ENCODE measurements at places on chromosomes 1 and 21. TPM values are rescaled to one million over a fixed set of nuclear protein-coding genes. Genes with fewer than 3 reads are reported as not detected.

The NDUFS5 gene
- 178 TPM for total RNA-seq

DNA sequence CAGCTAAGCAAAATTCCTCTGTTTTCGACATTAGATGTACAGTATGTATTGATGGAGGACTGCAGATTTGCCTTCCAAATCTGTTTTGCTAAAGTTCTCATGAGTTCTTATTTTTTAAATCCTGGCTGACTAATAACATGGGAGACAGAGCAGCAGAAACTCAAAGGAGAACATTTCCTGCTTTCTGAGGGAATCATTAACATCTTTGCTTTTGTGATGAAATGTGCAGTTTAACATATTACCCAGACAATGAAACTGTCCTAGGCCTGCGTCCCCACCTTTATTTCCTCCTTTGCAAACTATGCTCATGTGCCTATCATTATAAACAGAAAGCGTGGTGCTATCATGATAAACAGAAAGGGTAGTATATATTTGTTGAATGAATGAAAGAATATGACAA lies 149.9 kb downstream of the ZP4 start:
- no peak for DNase-seq

DNA sequence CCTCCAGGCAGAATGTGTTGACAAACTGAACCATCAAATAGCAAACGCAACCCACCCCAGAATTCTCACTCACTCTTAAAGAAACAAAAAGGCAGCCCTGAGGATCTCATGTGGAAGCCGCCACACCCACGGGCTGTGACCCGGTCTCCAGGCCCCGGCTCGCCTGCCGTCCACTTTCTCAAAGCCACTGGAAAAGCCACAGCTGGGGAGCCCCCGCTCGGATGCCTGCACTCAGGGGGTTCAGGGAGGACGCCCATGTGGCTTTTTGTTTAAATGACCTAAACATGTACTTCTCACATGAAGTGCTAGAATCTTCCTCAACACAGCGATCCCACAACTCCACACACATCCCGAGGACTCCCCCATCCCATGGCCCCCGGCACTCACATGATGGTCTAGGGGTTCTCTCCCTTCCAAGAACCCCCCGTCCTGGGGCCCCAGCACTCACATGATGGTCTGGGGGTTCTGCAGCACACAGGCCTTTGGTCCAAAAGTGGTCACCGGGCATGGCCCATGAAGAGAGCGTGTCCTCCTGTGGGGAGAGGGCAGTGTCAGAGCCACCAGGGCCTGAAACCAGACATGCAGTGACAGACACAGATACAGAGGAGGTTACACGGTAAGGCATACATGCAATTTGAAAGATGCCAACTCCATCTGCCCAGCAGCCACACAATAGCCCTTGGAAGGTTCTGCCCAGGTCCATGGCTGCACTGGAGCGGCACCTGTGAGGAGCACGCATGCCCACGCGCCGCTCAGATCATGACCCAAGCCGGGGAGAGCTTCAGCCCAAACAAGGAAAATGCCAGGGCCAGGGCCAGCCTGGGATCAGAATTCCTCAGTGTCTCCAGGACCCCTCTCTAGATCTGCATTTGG lies 16.5 kb downstream of the NADK start:
- DNase-seq, result no peak

DNA sequence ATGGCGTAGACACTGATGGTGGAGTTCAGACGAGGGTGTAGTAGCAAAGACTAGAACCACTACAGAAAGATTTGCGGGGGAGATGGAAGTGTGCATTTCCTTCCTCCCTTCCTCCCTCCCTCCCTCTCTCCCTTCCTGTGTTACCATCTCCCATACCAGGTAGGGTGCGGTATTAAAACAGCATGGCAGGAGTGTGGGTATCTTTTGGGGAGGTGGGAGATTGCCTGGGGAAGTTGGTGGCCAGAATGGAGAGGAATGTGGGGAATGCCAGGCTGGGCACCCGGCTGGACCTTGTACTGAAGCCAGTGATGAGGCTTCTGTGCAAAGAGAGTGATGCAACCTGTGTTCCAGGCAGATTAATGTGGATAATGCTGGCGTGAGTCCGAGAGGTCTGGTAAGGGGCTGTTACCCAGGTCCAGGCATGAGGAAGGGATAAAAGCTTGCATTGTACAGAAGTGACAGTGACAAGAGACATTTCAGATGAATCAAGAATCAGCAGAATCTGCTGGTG lies 30.3 kb upstream of the PPP2R5A start:
- no peak for DNase-seq

The ITGB2 gene
- total RNA-seq, result 6.8 TPM

- no peak for DNase-seq
These were observed 61.5 kb downstream of the SYT2 start for GRCh38 chr1:202648605-202649226.

The ACTL8 gene
- not detected for total RNA-seq

GRCh38 chr1:172185211-172185610 lies 235.3 kb upstream of the C1orf105 start:
- no peak for DNase-seq

The OR2L3 gene
- total RNA-seq, result 1.9 TPM

DNA sequence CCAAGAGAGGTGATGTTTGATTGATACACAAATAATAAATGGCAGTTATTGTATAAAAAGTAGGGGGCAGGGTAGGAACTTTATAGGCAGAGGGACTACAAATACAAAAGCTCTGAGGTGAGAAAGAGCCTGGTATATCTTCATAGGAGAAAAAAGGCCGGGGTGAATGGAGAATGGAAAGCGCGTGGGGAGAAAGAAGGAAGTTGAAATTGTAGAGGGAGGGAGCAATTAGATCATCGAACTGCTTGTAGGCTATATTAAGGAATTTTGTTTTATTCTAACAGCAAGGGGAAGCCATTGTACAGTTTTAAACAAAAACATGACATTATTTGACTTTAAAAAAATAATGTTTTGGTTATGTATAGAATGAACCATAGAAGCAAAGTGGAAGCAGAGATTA lies 147.4 kb downstream of the PDE4B start:
- DNase-seq, result no peak

- no peak for DNase-seq
These were observed 6.3 kb upstream of the CTTNBP2NL start for GRCh38 chr1:112389689-112390088.

GRCh38 chr21:34039678-34040382 lies 33.5 kb upstream of the MRPS6 start:
- DNase-seq, result no peak

The C1orf53 gene
- total RNA-seq, result 0.82 TPM

The CGN gene
- 4.6 TPM for total RNA-seq

The HSD11B1 gene
- not detected for total RNA-seq

- DNase-seq, result no peak
These were observed 56.3 kb downstream of the MORN1 start for GRCh38 chr1:2334883-2335534.

DNA sequence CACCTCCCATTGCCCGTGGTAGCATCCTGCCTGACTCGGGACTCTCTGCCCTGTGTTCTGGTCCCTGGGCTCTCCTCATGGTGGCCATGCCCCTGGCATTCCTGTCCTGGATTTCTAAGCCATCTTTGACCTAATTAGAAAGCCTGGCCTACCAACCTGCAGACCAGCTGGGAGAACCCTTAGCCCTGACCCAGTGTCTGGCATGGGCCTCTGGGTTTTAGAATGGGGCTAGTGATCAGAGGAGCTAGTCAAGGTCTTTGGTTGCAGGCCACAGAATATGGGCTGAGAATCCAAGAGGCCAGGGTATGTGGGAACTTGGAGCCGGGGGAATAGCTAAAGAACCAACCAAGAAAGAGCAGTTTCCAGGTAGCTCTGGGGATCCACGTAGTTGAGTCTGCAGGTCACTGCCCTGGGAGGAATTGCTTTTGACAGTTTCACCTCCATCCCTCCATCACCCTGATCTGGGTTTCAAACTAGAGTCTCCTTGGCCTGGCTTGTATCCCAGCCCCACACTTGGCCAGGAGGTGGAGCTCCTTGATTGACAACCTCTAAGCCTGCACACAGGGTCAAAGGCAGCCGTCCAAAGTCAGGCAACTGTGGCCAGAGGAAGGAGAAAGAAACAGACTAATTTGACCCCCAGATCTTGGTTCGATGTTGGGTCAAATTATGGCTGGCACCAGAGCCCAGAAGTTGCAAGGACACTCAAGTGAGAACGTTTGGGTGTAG lies 54.7 kb upstream of the ABCG1 start:
- DNase-seq, result no peak

- peak; percentile 64 for DNase-seq
These were observed 28.7 kb downstream of the COL16A1 start for GRCh38 chr1:31675161-31675560.

GRCh38 chr21:46196733-46197132 lies 12.5 kb upstream of the SPATC1L start:
- no peak for DNase-seq

DNA sequence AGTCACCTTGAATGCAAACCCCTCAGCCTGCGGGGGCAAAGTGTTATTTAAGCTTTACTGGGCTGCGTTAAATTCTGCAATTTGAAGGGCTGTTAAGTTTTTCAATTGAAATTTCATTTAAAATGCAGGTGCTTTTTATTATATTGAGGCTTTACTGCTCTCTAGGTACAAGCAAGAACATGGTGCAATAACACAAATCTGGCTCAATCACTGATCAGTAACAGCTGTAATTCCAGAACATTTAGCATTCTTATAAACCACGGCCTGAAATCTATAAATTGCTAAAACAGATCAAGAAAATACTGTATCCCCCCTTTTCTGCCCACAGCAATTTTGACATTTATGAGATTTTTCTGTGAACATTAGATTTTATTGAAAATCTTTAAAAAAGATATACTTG lies 322.8 kb downstream of the KCTD3 start:
- no peak for DNase-seq

The S100A9 gene
- total RNA-seq, result 9.0 TPM
